ENCODE measurements at places on chromosomes 12 and 14.

GRCh38 chr12:5417500-5417899 lies 14.4 kb upstream of the NTF3 start:
- no peak for DNase-seq

GRCh38 chr12:74722709-74723108 lies 185.1 kb downstream of the ATXN7L3B start:
- DNase-seq, result no peak

DNA sequence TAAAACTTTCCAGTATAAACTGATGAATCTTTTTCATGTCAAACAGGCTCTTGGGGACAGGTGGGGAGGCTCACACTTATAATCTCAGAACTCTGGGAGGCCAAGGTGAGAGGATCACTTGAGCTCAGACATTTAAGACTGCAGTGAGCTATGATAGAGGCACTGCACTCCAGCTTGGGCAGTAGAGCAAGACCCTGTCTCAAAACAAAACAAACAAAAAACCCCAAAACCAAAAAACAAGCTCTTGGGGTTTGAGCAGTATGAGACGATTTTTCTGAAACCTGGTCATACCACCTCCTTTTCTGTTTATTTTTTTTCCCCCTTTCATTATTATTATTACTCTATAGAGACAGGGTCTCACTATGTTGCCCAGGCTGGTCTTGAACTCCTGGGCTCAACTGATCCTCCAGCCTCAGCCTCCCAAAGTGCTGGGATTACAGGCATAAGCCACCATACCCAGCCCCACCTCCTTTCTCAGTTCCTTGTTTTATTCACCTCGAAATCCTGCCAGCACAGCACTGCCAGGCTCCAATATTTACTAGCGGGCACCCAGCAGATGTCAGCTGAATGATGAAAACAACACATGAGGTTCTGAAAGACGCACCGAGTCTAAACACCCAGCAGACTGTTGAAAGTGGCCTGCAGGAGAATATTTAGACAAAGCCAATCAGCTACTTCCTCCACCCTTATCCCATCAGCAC lies 19.5 kb upstream of the CDK17 start:
- DNase-seq, result no peak

DNA sequence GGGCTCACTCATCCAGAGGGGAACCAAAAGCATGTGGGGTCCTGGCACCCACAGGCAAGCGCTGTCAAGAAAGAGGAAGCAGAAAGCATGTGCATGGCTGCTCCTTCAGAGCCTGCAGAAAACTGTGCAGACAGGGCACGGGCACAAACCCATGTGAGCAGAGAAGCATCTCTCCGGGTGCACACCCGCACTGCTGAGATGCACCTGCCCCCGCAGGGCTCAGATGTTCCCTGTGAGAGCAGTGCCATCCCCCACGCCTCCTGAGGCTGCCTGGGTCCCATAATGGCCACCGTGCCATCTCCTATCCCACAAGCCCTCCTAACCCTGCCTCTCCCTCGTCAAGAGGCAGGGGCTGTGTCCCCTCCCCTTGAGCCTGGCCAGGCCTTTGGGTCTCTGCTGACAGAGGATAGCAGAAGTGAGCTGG lies 32.3 kb upstream of the INF2 start:
- DNase-seq, result no peak

DNA sequence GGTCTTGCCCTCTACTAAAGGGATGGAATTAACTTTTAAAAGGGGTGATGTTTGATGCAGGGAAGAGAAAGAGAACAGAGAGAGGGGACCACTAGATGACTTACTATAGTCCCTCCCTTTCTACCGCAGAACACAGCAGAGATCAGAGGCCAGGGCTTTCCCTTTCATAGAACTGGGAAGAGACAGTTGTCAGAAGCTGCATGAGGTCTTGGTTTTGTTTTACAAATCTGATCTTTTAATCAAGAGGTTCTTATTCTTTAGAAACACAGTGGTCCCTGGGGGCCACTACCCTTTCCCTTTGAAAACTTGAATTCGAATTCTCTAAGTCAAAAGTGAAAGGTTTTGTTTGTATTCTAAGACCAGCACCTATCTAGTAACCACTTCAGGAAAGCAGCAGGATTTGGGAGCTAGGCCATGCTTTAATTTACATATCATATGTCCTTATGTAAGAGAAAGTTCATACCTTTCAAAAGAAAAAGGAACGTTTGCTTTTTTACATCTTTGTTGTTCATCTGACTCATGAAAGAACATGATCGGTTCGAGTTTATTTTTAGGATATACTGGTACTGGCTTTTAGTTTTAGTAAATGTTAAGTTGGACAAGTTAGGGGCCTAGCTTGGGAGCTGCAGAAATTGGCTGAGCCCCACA lies 6.3 kb downstream of the FBXL14 start:
- DNase-seq, result no peak

DNA sequence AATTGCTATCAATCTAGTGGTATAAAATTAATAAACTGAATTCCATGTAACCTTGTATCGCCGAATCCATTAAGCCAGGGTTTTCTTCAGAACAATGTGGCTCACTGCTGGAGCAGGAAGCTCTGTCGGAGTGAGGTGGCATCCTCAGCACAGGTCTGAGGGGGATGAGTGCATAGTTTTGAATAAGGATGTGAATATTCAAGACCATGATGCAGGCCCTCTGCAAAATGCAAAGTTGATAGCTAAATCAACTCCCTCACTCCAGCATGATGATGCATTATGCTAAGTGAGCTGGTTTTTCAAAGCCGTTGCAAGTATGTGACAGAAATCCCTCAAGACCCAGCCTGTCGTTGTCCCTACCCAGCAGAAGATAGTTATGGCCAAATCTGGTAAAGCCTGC lies 53.0 kb downstream of the TRIM9 start:
- DNase-seq, result no peak

DNA sequence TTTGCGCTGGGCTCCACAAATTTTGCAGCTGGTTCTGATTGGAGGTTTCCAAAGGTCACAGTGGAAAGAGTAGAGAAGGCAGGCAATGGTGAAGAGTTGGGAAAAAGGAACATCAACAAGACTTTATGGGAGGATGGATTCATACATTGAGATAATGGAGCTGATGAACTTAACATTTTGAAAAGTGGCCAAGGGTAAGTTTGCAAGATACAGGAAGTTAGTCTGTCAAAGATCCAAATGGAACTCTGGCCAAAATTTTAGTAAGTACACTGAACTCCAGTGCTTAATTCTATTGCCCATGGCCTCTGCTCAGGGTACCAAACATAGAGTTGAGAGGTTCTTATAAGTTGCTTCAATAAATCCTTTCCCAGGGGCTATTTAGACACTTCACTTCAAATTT lies 15.6 kb downstream of the CCER1 start:
- no peak for DNase-seq

- no peak for DNase-seq
Observed at GRCh38 chr14:61358554-61359226, 37.3 kb downstream of the PRKCH start.

GRCh38 chr12:91852634-91853033 lies 293.0 kb downstream of the BTG1 start:
- DNase-seq, result no peak

- no peak for DNase-seq
Observed at GRCh38 chr14:74763803-74764531, 851 bp downstream of the YLPM1 start.

DNA sequence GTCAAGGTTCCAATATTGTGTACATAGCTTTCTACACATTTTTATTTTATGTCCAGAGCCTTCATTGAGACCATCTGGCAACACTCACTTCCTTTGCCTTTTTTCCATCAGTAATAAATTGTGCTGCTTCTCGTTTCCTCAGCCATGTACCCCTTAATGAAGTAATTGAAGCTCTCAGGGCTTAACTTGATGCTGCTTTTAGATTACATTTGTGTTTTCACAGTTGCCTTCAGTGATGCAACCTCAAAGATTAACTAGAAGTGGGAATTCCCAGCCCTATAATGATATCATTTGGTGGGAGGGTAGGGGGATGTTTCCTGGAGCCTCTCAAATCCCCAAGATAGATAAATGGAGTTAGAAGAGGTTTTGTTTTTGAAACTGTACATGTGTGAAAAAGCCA lies 80.2 kb upstream of the KRR1 start:
- DNase-seq, result no peak

GRCh38 chr12:121894633-121895032 lies 6.0 kb downstream of the PSMD9 start:
- DNase-seq, result no peak

DNA sequence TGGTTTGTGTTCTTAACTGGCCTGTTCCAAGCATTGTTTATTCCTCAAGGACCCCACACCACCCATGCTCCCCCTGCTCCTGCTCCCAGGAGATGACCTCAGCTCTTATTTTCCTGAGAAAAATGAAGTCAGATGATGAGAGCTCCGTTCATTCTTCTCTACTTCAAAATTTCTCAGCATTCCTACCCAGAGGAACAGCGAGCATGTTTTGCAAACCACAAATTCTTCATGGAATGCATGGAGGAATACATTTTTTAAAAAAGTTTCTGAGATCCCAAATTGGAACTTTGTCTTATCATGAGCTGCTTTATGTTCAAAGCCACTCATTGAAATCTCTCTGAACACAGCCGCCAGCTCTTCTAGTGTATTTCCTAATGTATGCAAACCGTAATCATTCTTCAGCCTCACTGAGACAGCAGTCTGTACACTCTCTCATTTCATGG lies 44.9 kb downstream of the SYNE2 start:
- no peak for DNase-seq

GRCh38 chr14:100271247-100271939 lies 32.4 kb downstream of the YY1 start:
- DNase-seq, result no peak

GRCh38 chr12:92445253-92446082 lies 257.3 kb upstream of the PLEKHG7 start:
- DNase-seq, result no peak

DNA sequence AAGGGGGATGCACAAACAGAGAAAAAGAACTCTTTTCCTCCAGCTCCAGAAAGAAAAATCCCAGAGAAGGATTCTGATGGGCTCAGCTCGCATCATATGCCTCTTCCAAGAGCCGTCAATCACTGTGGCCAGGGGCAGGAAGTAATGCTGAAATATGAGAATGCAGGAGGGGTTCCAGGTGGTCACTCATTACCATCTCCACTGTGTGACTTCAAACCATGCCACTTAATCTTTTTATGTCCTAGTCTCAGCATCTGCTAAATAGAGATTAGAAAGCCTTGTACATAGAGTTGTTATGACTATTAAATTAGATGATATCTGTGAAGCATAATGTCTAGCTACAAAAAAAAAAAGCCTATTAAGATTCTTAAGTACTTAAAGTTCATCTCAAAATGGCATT lies 65.6 kb upstream of the FICD start:
- no peak for DNase-seq

DNA sequence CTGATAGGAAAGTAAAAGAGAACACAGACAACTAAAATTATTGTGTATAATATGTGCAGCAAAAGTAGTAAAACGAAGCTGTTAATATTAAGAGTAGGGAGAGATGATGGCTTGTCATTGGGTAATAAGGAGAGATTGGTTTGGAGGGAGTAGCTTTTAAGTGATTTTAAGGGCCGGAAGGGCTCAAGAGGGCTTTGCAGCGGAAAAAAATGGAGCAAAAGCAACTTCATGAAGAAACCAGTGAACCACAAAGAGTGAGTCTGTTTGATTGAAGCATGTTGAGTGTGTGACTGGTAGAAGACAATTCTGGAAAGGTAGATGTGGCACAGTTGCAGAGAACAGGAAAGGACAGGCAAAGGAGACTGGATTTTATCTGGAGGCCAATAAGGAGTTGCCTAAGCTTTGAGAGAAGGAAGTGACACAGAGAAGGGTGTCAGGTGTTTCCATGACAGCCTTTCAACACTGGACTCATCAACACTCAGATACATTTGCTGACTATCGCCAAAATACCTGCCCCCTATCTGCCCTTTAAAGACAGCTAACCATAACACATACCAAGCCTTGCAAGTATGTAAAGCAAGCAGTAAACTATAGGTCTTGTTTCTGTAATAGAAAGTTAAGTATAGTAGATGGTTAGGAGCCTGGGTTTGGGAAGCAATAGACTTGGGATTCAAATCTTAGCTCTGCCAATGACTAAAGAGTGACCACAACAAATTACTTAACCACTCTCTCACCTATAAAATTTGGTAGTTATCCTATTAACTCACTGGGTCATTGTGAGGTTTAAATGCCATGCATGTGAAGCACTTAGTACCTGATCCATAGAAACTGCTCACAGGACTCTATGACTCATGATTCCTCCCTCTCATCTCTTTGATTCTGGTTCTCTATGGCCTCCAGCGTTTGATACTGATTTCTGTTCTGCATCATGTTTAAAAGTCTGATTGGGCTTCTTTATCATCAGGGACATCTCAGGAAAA lies 117.3 kb upstream of the LMNTD1 start:
- no peak for DNase-seq

- DNase-seq, result no peak
Observed at GRCh38 chr12:100521958-100522357, 48.3 kb downstream of the NR1H4 start.

DNA sequence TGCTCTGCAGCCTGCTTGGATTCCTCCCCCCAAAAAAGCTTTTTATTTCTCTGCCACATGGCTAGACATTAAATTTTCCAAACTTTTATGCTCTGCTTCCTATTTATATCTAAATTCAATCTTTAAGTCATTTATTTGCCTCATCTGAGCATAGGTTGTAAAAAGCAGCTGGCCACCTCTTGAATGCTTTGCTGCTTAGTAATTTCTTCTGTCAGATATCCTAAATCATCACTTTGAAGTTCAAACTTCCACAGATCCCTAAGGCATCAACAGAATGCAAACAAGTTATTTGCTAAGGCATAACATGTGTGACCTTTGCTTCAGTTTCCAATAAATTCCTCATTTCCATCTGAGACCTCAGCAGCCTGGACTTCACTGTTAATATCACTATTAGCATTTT lies 209.6 kb downstream of the FSCB start:
- DNase-seq, result no peak

DNA sequence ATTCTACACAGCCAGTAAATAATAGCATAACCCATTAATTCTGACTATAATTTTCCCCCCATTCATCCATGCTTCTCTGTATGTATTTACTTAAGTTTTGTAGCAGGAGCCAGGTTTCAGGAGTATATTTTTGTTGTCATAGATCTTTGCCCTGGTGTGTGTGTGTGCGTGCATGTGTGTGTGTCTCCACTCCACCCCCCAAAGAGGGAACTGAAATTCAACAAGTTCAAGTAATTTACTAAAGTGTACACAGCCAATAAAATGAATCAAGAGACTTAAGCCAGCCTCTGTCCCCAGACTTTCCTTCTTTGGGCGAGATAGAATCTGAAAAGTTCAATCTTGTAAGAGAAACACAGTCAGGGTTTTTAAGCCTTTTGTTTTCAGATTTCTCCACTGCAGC lies 792.0 kb downstream of the MED13L start:
- DNase-seq, result no peak

GRCh38 chr14:105894125-105894977 lies 368.0 kb downstream of the TMEM121 start:
- no peak for DNase-seq

DNA sequence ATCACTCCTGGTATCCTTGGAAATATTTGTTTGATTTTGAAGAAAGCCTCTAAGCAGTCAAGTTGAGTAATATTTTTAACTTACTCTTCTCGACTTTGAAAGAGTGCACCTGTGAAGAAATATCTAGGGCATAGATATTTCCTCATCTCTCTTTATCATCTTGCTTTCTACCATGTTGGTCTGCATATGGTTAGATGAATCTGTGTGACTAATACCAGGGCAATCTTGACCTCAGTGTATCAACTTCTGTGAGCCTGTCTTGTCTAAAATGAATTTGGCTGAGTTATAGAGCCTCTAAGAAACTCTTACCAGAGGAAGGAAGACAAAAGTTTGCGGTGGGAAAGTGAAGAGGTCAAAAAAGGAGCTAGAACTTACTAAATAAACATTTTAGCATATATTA lies 68.4 kb downstream of the SYT1 start:
- no peak for DNase-seq

GRCh38 chr14:73461478-73462047 lies 3.2 kb upstream of the NUMB start:
- DNase-seq, result no peak

- no peak for DNase-seq
Observed at GRCh38 chr14:39376667-39377403, 55.4 kb downstream of the FBXO33 start.

Data from activated CD4-positive, CD25-positive, alpha-beta regulatory T cell treated with anti-CD3 and anti-CD28 coated beads, Interleukin-2, amount 50 U/mL, for 16 hours (primary cell).